ENCODE measurements at places on chromosomes 5 and 9. TPM values are rescaled to one million over a fixed set of nuclear protein-coding genes. Genes with fewer than 3 reads are reported as not detected.

Gene ADAMTS12
- 0.10 TPM for total RNA-seq

Gene PROB1
- total RNA-seq, result 0.17 TPM

Gene PPP2R2B
- not detected for total RNA-seq

Gene GRM6
- total RNA-seq, result not detected

DNA sequence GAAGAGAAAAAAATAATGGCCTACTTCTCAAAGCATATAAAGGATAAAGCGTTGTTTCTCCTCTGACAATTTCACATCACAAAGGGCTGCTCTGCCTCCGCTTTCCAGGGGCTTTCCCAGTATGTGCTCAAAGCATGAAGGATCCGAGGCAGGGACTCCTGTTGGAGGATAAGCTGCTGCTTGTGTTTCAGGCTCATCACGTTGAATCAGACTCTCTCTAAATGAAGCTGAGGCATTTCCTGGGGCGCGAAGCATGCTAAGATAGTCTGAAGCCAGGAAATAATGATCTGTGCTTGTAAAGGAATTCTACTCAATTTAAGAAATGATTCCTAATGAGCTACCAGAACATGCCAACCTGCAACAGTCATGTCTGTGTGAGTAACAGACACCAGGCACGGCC is 97.5 kb downstream of the MARCHF11 start:
- peak; percentile 15 for DNase-seq

DNA sequence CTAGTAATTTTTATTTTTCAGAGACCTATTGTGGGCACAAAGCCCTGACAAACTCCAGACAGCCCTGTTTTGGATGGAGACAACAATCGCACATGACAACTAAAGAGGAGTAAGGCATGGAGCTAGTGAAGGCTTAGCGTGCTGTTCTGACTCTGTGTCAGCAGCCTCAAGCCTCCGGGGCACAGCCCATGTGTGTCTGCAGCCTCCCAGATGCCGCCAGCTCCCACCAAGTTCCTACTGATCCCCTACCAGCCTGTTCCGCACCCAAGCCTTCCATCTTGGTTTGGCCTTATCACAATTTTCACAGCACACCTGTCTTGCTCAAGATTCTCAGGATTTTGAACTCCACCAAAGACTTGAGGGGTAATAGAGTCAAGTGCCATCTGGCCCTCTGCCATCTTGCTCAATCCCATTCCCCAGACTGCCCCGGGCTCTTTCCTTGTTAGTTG is 70.3 kb upstream of the SH3PXD2B start:
- no peak for DNase-seq

DNA sequence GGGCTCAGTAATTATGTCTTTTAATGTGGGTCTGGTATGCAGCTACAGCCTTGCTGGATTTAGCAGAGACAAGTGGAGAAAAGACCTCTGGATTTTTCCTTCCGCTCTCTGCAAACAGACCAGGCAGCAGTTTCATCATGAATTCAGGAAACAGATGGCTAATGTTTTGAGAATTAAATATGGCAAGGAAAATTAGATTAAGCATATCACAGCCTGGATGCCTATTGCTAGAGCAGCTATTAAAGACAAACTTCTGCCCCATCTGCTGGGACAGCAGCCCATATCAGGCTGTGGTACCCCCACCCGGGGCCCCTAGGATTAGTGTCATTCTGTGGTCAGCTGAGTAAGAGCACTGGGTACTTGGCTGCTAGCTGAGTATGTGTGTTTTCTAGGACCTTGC is 6.2 kb downstream of the SKP2 start:
- DNase-seq, result no peak

DNA sequence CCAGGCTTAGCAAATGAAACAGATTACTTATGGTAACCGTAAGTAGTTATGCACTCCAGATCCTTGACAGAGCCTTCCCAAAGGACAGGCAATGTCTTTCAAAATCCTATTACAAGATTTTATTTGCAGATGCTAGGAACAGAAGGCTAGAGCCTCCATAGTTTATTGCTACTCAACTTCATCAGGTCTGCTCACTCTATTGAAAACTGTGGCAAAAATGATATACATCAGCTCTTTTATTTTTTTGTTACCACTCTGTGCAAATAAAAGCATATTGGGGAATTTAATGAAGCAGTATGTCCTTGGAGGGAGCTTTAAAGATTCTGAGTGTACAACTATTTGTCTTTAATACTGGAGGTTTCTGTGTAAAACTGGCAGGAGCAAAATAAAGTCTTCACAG is 46.5 kb downstream of the SLC44A1 start:
- no peak for DNase-seq

DNA sequence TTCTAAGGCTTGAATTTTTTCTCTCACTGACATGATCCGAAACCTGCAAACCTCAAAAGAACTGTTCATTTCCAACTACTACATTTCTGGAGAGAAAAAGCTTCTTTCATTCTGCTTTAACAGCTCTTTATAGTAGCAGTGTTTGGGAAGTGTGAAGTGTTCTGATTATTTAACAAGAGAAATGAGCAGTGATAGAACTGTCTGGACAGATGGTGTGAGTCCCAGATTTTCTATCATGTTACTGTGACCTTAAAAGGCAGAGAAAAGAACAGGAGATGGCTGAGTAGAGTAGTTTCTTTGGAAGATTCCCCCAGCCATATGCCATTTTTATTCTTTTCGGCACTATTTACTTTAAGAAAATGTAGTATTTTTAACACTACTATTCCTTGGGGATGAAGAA is 41.3 kb upstream of the TAL2 start:
- no peak for DNase-seq

DNA sequence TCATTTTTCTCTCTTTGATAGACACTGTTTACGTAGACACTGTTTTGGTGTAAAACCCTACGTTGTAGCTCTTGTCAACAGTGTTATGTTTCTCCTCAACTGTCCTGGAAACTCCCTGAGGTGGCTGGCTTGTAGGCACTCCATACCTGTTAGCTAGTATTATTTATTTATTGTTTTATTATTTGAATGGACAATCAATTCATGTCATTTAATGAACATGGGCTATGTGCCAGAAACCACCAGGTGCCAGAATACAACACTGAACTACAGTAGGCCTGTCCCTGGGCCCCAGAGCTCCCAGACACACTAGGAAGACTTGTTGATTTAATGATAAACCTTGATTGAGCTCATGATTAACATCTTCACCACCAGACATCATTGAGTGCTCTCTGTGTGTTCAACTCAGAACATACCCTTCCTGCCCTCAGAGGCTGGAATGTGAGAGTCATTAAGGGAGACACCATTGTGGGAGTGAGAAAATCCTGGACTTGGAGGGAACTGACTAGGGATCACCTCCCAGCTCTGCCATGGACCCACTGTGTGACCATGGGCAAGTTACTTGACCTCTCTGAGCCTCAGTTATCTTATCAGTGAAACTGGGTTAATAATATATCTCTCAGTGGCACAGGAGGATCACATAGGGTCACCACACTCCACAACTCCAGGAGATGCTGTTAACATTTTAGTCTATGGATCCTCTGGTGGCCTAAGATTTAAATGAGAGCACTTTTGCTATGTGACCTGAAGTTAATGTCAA is 19.2 kb downstream of the IRF1 start:
- no peak for DNase-seq
